ENCODE measurements at places on chromosomes 11 and 22.

DNA sequence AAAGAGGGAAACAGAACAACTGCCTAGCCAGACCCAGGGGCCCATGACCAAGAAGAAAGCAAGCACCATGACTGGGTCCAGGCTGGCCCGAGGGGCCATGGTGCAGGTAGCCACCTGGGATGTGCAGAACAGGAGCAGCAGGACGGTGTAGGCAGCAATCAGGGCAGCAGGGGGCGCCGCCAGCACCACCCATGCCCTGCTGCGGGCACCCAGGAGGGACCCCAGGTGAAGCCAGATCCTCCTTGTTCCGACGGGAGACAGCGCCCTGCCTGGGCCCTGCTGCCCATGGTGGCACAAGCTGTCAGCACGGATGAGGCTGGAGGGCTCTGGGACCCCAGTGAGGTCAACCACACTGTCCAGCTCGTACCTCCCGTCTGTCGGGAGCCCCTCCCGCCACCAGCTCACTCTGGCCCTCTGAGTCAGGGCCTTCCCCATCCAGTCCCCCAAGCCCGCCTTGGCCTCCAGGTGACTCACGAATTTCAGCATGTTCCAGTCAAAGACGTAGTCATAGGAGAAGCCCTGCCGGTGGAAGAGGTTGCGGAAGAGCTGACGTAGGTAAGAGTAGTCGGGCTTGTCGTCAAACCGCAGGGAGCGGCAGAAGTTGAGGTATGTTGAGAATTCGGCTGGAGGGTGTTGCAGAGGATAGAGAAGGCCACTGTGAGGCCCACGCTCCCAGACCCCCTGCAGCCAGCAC lies 18.8 kb downstream of the CSNK1E start:
- DNase-seq: no peak

DNA sequence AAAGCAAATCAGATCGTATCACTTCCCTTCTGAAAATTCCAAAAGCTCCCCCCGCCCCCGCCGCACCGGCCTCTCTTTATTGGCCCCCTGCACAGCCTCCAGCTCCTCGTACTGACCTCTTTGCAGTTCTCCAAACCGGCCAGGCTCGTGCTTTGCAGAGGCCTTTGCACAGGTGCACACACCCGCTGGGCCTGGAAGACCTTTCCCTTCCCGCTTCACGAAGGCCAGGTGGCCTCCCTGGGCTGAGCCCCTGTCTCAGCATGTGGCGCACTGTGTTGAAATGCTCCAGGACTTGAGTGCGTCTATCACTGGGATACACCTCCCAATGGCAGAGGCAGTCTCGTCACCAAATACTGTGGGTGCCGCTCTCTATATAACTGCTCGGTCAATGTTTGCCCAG lies 13.2 kb upstream of the ADA2 start:
- DNase-seq: no peak

- no peak for DNase-seq
These were observed 455.0 kb downstream of the BRD1 start for GRCh38 chr22:49372530-49373288.

- DNase-seq: no peak
These were observed 473 bp downstream of the FNBP4 start for GRCh38 chr11:47766509-47767227.

DNA sequence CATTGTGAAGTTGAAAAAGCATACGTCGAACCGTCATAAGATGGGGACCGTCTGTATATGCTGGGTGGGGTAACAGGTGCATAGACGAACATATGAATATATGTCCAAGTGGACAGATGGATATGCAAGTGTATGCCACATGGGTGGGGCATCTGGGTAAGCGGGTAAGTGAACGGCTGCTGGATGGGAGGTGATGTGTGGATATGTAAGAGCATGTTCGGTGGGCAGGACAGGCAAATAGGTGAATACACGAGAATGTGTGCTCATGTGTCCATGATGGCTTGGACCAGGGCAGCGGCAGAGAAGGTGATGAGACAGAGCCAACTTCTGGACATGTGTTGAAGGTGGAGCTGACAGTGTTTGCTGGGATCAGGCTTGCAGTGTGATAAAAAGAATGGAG lies 12.0 kb downstream of the IFITM10 start:
- DNase-seq: no peak

- peak; percentile 98 for DNase-seq
These were observed 13.6 kb upstream of the TMEM216 start for GRCh38 chr11:61378713-61379313.

- DNase-seq: no peak
These were observed 216.3 kb downstream of the FAT3 start for GRCh38 chr11:92440701-92441442.

DNA sequence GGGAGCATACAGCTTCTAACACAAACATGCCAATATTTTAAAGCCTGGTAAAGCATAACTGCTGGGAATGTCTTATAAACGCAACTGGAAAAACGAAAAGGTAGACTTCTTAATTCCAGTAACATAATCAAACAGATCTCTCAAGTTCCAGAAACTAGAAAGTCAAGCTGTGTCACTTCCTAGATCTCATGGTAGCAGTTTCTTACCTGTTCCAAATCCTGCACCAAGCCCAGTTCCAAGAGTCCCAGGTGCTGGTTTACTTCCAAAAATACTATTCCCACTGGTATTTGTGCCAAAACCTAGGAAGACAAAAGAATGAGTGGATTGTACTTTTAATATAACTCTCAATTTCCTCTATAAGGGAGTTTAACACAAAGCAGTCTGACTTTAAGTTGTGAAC lies 44.2 kb downstream of the NUP98 start:
- DNase-seq: no peak

GRCh38 chr11:119371778-119372182 lies 9.7 kb downstream of the USP2 start:
- DNase-seq: no peak

DNA sequence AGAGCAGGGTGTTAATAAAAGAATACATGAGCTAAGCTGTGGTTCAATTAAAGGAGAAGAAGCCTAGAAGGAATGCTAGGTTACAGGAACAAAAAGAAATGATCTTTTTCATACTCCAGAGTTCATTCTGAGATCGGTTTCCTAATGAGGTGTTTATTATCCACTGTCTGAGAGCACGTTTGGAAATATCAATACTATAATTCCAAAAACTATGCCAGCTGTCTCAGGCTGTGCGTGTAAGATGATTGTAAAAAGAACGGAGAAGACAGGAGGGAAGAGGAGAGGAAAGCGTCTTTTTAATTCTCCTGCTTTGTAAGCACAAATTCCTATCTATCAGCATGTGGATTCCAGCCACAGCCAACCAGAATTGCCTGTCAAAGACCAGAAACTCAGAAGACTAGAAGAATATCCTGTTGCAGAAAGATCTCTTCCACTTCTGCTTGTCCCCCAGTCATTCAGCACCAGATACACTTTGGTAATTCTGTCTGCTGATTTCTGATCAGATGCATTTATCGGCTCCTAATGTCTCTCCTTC lies 25.7 kb downstream of the APOL5 start:
- DNase-seq: peak; percentile 12

DNA sequence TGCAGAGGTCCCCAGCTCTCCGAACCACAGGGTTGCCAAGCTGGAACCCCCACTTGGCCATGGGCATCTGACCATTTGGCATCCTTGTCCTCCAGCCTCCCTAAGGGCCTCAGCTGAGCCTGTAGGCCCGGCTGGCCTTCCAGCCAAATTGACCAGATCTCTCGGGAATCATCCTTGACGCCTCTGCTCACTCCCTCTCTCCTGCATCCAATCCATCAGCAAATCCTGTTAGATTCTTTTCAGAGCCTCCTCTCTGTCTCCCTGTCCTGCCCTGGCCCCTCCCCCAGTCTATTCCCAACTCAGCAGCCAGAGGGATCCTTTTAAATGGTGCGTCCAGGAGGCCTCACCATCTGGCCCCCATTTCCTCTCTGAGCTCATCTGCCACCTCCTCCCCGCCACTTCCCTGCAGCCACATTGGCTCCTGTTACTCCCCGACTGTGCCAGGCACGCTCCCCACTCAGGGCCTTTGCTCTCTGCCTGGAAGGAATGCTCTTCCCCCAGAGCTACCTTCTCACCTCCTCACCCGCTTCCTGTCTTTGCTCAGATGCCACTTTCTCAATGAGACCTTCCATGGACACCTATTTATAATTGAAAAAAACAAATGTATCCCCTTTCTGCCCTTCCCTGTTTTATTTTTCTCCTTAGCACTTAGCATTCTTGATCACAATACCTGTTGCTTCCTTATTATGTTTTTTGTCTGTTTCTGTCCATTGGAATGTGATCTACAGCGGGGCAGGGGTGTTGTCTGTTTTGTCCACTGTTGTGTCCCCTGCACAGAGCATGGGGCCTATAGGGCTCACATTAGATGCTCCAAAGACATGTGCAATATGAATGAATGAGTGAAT lies 78.1 kb downstream of the NFAM1 start:
- DNase-seq: peak; percentile 61

- no peak for DNase-seq
These were observed 6.4 kb downstream of the MB start for GRCh38 chr22:35610741-35611140.

DNA sequence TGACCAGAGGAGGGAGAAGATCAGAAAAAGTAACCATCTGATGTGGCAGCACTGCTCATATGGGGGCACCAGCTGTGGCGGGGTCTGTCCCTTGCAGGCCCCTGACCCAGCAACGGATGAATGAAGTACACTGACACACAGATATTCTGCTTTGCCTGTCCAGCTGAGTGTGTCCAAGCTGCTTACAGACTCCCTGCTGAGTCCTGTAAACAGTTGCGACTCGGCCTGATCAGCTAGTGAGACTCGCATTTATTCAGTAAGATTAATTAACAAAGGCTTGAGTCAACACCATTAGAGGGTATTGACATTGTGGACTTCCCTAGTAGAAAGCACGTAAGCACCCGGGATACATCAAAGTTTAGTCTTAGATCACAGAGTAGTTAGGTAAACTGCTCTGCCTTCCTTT lies 15.3 kb upstream of the OR10D3 start:
- DNase-seq: no peak

GRCh38 chr11:86117001-86117711 lies 48.3 kb upstream of the PICALM start:
- DNase-seq: no peak

GRCh38 chr22:38725900-38726655 lies 20.3 kb downstream of the GTPBP1 start:
- DNase-seq: no peak

DNA sequence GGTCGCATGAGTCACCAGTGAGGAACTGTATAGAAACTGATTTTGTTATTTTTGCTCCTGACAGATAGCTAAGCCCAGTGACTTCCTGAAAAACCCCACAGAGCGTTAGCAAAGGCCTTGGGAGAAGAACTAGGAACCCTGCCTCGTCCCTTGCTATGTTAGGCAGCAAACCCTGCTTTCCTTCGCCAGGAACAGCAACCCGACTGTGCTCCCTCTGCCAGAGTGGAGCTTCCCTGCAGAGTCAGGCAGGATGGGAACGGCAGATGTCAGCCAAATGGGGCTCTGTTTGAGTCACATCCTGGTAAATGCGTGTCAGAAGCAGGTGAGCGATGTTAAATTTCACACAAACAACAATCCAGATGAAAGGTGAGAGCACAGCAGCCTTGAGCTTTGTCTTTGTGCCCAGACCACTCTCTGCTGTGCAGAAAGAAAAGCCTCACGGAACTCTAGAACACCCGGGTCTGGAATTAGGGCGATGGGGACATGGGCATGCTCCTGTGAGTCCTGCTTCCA lies 186.6 kb downstream of the ADAMTS15 start:
- no peak for DNase-seq

DNA sequence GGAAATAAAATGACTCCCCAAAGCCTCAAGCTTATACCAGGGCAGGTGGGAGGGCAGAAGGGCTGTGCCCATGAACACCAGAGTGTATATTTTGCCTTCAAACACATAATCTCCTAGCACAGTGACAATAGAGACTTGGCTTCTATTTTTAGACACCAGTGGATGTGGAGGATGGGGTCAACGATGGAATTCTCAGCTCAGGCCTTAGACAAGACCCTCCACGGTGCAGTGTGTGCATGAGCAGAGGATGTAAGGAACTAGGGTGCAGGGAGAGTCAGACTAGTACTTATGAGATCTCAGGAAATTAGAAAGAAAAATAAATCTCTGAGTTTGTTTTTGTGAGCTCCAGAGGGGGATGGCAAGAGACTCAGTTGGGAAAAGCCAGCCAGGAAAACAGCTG lies 113.6 kb upstream of the CADM1 start:
- no peak for DNase-seq

GRCh38 chr22:23069502-23070357 lies 589 bp upstream of the GNAZ start:
- DNase-seq: peak; percentile 73

DNA sequence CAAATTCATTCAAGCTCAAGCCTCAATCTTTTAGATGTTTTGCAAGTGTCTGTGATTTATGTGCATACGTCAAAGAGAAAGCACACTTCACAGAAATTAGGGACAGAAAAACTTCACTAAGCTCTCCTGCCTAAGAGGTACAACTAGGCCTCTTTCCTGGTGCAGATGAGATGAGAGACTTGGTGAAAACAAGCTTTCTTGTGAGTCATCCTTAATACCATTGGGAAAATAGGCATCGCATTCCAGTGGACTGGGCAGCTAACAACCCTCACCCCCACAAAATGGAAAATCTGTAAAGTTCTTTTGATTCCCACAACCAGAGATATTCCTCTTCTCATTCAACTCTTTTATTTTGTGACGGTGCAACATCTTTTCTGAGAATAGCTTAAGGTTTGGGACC lies 1110.4 kb upstream of the CCDC90B start:
- DNase-seq: no peak

- DNase-seq: no peak
These were observed 15.8 kb downstream of the TOLLIP start for GRCh38 chr11:1293619-1294015.

DNA sequence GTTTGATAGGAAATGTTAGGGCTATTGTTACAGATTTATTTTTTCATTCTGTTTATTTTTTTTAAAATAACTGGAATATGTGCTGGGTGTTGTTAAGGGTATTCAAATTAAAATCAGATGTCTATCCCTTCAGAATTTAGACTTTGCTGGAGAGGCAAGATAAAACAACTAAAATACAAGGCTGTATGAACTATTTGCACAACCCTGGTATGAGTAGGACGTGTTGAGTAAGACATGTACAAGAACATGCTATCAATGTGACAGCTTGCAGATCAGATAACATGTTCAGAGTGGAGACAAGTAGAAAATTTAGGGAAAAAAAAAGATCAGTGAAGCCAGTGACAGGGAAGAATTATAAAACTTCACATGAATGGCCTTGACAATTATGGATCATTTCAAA lies 853.5 kb downstream of the METTL15 start:
- no peak for DNase-seq

GRCh38 chr11:19365743-19366410 lies 125.1 kb upstream of the E2F8 start:
- DNase-seq: no peak

- DNase-seq: no peak
These were observed 114.1 kb downstream of the MICAL2 start for GRCh38 chr11:12224537-12224893.

GRCh38 chr11:99814021-99814420 lies 793.3 kb downstream of the CNTN5 start:
- no peak for DNase-seq

GRCh38 chr11:46845440-46845739 lies 690 bp downstream of the CKAP5 start:
- no peak for DNase-seq

- no peak for DNase-seq
These were observed 313.6 kb downstream of the ETS1 start for GRCh38 chr11:128273736-128274135.

- DNase-seq: no peak
These were observed 23.7 kb downstream of the SCN4B start for GRCh38 chr11:118128721-118129470.

GRCh38 chr11:124481365-124482323 lies 36.1 kb upstream of the OR8B8 start:
- DNase-seq: peak; percentile 48

All from fibroblast of skin of left quadriceps (primary cell).